ENCODE measurements at places on chromosomes 11 and 22. TPM values are rescaled to one million over a fixed set of nuclear protein-coding genes. Genes with fewer than 3 reads are reported as not detected.

Gene KDM4D
- total RNA-seq: 1.4 TPM

Gene DGCR6
- total RNA-seq: 2.2 TPM

Gene OTOG
- not detected for total RNA-seq

Gene MAML2
- total RNA-seq: 7.4 TPM

Gene TMPRSS4
- not detected for total RNA-seq

Gene SERPING1
- total RNA-seq: 4.3 TPM

Gene CHRM1
- not detected for total RNA-seq

Gene GLB1L2
- total RNA-seq: 0.37 TPM

Gene CCDC188
- total RNA-seq: 2.3 TPM

Gene BDNF
- 1.8 TPM for total RNA-seq

Gene GRIK4
- 0.12 TPM for total RNA-seq

Gene C11orf65
- total RNA-seq: 1.5 TPM

Gene OR5T3
- total RNA-seq: not detected

Gene DAGLA
- 3.8 TPM for total RNA-seq

Gene MUC6
- total RNA-seq: not detected

Gene PHLDA2
- 7.6 TPM for total RNA-seq
